MCF 10A (cell line): ENCODE measurements at places on chromosomes 6 and 20.

GRCh38 chr20:48928832-48929725 lies 7.6 kb downstream of the ARFGEF2 start:
- no peak for DNase-seq

DNA sequence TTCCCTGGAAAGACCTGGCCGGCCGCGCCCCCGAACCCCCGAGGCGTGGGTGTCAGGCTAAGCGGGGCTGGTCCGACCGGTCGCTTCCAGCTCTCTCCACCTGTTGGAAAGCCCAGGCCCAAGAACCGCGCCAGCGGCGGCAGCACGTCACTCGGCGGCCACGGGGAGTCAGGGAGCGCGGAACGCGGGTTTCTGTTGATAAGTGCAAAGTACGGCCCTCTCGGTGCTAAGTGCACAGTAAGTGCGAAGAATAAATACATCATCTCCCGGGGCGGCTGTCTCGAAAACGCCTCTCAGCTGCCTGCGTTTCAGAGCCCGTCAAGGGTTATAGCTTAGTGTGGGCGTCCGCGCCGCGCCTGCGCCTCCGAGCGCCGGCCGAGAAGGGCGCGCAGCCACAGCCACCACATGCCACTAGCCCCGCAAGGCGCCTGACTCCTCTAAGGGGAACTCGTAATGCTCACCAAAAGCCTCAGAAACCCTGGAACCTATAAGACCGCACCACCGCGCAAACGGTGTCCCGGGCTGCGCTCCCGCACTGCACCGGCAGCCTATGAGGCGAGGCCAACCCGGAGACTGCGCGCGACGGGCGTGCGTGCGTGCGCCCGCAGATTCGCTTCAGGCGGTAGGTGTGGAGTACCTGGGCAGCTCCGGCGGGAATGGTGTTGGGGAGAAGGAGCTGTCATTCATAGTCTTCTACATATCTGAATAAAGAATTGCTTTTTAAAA lies 9.2 kb upstream of the TBX18 start:
- no peak for DNase-seq

GRCh38 chr6:75044846-75045245 lies 161.0 kb downstream of the COL12A1 start:
- DNase-seq, result no peak

GRCh38 chr6:153787341-153787606 lies 251.8 kb upstream of the OPRM1 start:
- no peak for DNase-seq

GRCh38 chr20:36175016-36175415 lies 20.5 kb downstream of the EPB41L1 start:
- no peak for DNase-seq

GRCh38 chr20:38320221-38320620 lies 16.3 kb downstream of the BPI start:
- no peak for DNase-seq

GRCh38 chr20:38997622-38998021 lies 35.5 kb downstream of the DHX35 start:
- DNase-seq, result no peak
